DMS 273 treated with DMSO at 0.1 percent for 48 hours (cell line): ENCODE measurements at places on chromosomes 7 and 10.

- no peak for DNase-seq
These were observed 413.5 kb upstream of the SEMA3D start for GRCh38 chr7:85600395-85600794.

DNA sequence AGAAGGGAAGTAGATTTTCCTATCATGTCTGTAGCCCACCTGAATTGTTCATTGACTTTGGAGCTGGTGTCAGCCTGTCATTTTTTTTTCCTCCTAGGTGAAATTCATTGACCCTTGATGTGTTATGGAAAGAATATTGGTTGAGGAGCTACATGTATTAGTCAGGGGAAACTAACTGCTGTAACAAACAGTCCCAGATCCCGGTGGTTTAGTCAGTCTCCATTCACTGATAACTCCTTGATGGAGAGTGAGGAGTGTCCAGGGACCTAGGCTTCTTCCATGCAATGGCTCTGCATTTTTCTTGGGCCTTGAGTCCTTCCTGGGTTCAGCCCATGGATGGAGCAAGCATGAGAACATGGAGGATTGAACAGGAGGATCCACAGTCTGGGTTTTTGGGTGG, 643.2 kb downstream of the LRMDA start:
- DNase-seq: no peak

DNA sequence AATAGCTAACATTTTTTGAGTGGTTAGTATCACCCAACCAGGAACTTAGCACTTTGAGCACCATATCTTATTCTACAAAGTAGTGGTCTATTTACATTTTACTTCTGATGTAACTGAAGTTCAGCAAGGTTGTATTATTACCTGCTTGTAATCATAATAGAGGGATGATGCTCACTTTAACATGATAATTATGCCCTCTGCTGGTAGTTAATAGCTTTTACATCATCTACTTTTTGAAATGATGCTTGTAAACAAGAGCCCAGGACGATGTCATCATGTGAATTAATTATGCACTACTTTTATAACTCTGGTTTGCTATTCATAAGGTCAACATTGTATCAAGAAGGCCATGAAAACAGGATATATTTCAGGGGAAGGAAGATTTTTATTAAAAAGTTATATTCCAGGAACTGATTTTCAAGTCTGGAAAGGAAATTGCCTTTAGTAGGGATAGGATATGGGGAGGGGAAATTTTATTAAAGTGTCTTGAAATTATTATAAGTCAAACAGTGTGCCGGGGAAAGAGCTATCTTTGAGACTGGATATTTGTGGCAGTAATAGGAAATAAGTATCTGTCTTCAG, 80.3 kb upstream of the SCIN start:
- peak; percentile 22 for DNase-seq

DNA sequence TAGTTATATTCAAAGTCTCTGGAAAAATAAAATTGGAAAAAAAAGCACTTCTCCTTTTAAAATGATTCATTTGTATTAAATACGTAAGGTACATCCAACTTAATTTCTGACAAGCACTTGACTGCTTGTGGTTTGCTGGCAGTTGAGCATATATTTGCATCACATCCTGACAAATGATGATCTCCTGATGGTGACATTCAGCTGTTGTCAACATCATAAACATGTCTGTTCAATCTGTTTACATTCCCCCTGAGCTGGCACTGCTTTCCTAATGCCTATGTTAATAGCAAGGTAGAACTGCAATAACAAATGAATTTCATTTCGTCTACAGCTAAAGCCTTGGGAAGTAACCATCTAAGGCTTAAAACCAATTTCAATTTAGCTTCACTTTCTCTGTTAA, 24.4 kb downstream of the TSPAN12 start:
- DNase-seq: no peak

DNA sequence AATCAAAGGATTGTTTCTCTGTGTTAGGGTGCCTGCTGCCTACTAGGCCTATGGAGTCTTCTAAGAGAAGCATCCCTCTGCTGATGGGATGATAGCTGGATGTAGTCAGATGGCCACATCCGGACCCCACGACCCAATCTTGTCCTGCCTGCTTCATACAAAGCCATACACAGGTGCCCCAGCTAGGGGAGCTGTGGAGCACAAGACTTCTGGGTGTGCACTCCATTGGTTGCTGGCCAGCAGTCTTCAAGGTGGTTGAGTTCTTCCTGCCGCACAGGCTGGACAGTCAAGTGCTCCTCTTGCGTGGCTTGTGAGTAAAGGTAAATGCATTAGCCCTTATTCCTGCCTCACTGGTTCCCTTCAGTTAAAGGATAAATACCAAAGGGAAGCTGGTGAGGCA, 120.2 kb downstream of the TEX36 start:
- DNase-seq: no peak

DNA sequence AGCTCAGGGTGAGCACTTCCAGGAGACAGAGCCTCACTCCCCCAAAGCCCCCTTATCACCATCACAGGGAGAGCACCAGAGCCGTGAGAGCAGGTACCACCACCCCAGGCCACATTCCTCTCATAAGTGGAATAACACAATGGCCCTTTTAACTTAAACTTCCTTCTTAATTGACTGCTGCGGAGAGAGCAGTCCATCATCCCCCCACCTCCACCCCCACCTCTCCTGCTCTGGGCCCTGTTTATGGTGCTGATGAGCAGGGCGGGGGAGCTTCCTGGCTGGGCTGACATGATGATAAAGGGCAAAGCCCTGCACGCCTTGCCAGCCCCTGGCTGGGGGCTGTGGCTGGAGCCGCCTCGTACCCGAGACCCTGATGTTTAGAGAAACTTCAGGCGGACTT, 81.4 kb upstream of the PODXL start:
- no peak for DNase-seq

- no peak for DNase-seq
These were observed 61.4 kb downstream of the ABI1 start for GRCh38 chr10:26799342-26799741.

DNA sequence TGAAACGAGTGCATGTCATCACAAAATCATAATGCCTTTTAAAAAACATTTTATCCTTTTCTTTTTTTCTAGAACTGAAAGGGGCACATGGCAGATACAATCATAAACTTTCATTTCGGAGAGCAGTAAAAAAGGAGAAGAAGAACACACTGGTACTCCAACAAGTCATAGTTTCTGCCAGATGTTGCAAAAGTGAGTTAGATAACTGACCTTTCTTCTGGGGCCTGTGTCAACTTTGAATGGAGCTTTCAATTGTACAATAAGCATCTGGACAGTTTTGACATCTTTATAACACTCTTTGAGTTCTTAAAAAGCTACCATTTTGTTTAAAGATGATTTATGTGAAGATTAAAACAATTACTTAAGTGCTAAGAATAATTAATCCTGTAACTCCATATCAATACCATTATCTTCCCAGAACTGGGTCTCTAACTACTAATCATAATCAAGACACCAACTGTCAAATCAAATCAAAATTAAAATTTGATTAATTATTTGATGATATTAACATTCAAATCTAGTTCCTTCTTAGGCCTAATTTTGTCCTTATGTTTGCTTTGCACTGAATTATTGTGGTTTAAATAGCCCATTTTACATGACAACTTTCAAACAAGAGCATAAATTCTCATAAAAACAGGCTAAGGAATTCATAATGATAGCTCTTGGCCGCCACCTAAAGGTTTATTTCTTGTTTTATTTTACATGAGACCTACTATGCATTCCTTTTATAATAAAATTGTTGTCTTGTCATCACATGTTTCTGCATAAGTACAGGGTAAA, 19.5 kb upstream of the ITGB8 start:
- DNase-seq: peak; percentile 11

- no peak for DNase-seq
These were observed 223.9 kb downstream of the TCERG1L start for GRCh38 chr10:131087464-131088215.

DNA sequence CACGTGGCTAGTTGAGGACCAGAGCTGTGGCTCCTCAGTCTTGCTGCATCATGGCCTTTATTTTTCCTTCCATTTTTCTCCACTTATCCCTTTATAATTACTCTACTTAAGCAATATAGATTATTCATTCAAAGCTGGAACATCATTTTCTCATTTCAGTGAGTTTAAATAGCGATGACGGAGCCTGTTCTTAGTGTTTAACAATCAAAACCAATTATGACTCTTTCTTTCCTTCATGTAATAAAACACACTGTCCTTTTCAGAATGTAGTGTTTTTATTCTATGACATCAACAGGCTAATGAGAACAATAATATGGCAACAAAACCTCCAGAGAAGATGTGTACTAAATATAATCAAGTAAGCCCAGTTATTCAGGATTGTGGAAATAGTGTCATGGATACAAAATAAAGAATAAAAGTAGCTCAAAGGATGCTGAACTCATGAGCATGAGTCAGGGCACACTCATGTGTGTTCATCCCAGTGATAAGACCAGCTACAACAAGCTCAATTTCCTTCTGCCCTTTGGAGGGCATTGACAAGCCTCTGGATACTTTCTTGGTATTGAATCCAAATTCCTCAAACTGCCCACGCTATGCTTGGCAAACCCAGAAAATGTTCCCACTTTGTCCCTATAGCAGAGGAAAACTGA, 188.4 kb downstream of the CYP26A1 start:
- DNase-seq: no peak

DNA sequence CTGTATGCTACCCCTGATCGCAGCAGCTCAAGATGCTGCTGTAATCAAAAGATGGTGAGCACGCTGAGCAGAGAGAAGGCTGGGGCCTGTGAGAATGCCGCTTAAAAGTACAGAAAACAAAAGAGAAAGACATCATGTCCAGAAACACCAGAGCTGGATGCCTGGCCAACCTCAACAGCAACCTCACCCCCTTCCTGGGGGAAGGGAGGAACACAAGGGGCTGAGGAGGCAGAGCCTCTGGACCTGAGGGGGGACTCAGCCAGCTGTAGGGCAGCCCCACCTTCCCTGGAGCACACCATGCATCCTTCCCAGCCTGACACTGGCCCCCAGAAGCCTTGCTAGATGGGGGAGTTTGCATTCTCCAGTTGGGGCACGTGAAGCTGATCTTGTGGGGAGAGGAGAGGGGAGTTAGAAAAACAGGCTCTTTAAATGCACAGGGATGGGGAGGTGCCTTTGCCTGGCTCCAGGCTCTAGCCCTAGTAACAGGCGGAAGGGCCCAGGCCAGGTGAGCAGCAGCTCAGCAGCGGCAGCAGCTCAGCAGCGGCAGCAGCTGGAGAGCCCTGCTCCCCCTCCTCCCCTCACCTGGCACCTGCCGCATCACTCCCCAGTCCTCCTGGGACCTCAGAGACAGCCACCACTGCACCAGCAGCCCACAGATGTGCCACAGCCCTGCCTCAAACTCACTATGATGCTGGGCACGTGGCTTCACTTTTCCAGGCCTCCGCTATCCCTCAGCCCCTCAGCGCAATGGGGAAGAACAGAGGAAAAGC, 156.3 kb downstream of the NEURL1 start:
- DNase-seq: no peak

- DNase-seq: no peak
These were observed 1359.3 kb downstream of the REEP3 start for GRCh38 chr10:64880546-64880945.

- no peak for DNase-seq
These were observed 177.2 kb upstream of the PCLO start for GRCh38 chr7:83339907-83340306.

GRCh38 chr7:117386110-117386706, 41.1 kb downstream of the ASZ1 start:
- no peak for DNase-seq

DNA sequence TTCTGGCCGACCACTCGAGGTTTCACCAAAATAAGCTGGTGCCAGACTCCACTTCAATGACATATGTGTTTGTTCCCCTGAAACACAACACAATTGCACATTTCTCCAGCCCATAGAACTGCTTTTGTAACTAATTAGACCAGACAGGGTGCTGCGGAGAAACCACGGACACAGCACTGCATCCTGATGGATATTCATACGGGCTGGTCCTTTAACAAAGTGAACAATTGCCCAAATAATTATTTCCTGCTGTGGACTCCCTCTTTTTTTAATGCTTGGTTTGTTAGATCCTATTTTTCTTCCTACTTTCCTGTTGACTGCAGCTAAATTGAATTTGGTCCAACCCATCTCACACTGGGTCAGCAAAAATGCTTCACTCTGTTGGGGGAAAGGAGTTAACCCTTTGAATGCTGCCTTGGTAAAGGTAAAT, 198.6 kb upstream of the BMPER start:
- DNase-seq: no peak

DNA sequence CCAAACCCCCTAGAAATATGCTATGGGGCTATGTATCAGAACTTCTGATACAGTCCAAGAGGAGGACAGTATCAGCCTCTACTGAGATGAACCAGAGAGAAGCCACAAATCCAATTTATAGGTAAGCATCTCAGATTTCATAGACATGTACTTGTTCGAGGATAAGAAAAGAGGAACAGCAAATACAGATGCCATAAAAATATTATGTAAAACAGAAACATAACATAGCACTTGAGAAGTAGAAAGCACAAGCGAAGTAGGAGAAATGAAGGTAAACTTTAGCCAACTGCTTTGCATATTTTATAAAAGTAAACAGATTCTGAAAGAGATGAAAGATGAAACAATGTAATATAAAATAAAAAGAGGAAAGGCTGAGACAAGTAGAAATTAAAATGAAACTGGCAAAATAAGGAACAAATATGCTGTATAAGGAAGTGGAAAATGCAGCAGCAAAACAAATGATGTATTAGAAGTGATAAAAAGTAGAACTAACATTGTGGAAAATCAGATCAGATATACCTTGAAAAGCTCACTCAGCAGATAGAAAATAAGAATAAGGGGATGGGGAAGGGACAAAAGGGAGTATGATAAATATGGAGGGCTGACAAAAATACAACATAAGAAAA, 135.1 kb downstream of the SKAP2 start:
- no peak for DNase-seq

DNA sequence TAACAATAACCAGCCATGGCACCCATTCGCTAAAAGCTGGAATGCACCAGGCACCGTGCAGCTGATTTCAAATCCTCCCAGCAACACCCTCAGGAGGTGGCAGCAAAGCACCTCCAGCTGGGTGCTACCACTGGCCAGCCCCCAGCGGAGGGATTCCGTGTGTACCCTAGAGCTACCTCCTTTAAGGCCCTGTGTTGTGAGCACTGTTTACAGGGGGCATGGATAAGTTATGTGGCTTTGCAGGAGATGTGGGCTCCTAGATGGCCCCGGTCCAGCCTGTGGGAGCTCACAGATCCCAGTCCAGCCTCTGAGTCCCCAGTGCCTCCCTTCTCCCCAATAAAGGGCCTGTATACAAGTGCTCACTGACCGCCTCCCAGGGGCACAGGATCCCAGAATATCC, 27.1 kb downstream of the TNRC18 start:
- DNase-seq: no peak

- DNase-seq: no peak
These were observed 33.2 kb downstream of the LAMB4 start for GRCh38 chr7:108096996-108097395.

DNA sequence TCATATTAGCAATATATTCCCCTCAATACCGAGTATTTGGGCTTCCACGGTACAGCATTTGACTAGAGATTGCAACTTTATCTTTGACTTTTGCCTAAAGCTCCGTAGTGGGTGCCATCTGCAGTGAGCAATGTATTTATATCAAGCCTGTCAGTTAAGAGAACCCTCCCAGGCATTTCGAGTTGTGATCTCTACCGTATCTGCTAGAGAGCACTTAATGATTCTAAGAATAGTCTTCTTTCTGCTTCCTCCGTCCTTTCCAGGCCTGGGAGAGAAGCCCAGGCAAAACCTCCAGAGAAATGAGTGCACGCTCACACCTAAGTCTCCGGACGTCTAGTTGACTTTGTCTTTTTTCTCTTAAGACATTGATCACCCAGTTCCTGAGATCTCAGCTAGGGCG, 210.6 kb downstream of the KLF6 start:
- no peak for DNase-seq
